ENCODE measurements at places on chromosomes 6 and 20.
A peak's percentile ranks its signal among the peaks of the same experiment; 100 is the strongest.

- no peak for DNase-seq
These were observed 951.1 kb upstream of the ADGRB3 start for GRCh38 chr6:67683960-67684359.

DNA sequence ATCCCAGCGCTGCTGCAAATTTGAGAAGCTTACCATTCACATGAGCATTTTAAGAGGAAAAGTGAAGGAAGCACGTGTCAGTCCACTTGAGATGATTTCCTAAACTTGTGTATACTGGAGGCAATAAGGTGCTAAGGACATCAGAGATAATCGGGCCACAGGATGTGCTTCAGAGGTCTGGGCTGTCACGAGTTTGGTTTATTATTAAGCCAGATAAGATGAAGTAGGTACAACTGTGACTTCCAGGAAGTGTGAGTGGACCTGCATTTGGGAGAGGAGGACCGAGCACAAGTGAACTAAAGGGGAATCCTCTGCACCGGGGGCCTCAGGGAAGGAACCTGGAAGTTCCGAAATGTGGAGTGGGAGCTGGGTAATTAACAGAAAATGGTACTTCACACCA lies 1.4 kb downstream of the SAMD5 start:
- no peak for DNase-seq

DNA sequence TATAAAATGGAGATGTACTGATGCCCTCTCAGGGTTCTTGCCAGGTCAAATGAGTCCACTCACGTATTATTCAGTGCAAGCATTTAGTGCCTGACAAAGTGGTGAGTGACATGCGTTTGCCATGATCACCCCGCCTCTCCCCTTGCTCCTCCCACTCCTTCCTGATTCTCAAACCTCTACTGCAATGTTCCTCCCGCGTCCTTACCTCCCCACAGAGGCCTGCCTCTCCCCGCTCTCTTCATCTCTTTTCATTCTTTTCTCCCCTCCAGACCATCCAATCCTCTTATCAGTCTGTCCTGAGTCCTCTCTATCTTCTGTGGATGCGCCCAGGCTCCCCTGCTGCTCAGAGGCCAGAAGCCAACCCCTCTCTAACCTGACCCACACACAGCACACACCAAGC lies 40.7 kb downstream of the KCNK5 start:
- no peak for DNase-seq

DNA sequence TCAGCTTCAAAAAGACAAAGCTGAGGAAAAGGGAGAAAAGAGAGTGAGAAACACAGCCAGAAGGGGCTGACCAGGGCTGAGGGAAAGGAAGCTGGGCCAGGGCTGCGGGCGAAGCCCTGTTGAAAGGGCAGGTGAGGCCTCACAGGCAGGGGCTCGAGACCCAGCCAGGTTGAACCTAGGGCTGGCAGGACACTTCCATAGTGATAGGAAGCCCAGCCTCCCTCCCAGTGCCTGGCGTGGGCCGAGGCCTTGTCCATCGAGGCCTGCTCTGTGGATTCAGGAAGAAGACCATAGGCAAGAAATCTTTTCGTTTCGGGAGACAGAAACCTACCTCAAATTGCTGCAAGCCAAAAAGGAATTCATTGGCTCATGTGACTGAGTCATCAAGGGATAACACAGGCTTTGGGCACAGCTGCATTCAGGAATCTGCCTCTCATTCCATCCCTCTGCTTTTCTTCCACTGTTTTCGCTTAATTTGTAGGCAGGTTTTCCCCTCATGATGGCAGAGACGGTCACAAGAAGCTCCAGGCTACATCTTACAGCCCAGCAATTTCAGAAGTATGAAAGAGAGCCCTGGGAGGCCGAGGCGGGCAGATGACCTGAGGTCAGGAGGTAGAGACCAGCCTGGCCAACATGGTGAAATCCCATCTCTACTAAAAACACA lies 311.1 kb upstream of the SULF2 start:
- no peak for DNase-seq

- no peak for DNase-seq
These were observed 65.0 kb upstream of the SLC2A12 start for GRCh38 chr6:134117409-134117808.

- peak; percentile 7 for DNase-seq
These were observed 96.1 kb downstream of the NUS1 start for GRCh38 chr6:117771403-117771802.

DNA sequence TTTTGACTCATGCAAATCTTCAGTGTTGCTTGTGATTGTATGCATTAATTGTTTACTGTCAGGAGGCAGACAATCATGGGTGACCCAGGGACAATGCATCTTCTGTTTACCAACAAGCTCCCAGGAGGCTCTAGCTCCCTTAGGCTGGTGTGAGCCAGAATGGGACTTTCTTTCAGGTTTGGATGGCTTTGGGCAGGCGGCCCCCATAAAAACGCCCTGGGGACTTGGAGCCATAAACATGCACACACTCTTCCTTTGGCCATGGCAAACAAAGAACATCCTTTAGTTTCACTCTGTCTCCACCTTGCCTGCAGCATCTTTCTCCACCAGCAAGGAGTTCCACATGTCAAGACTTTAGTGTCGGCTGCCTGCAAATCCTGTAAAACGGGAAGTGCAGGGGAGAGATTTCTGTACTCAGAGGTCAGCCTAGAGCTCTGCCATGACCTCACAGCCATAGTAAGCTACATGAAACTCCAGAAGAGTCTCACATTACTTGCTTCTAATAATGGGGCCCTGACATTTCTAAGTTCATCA lies 127.6 kb downstream of the MAP3K7 start:
- DNase-seq: no peak

GRCh38 chr20:57622201-57622570 lies 2.0 kb upstream of the ZBP1 start:
- DNase-seq: no peak

GRCh38 chr6:106830930-106831329 lies 143.6 kb downstream of the CD24 start:
- no peak for DNase-seq

GRCh38 chr6:158850807-158851115 lies 31.6 kb upstream of the EZR start:
- DNase-seq: no peak

- DNase-seq: no peak
These were observed 255.4 kb downstream of the TSHZ2 start for GRCh38 chr20:53227523-53227922.

GRCh38 chr20:44800391-44801046 lies 9.8 kb downstream of the RIMS4 start:
- no peak for DNase-seq

DNA sequence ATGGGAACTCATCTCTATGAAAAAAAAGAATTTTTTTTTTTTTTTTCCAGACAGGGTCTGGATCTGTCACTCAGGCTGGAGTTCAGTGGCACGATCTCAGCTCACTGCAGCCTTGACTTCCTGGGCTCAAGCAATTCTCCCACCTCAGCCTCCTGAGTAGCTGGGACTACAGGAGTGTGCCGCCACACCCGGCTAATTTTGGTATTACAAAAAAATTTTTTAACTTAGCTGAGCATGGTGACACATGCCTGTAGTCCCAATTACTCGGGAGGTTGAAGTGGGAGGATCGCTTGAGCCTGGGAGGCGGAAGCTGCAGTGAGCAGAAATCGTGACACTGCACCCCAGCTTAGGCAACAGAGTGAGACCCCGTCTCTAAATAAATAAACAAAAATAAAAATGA lies 7.5 kb downstream of the DEF6 start:
- DNase-seq: no peak

DNA sequence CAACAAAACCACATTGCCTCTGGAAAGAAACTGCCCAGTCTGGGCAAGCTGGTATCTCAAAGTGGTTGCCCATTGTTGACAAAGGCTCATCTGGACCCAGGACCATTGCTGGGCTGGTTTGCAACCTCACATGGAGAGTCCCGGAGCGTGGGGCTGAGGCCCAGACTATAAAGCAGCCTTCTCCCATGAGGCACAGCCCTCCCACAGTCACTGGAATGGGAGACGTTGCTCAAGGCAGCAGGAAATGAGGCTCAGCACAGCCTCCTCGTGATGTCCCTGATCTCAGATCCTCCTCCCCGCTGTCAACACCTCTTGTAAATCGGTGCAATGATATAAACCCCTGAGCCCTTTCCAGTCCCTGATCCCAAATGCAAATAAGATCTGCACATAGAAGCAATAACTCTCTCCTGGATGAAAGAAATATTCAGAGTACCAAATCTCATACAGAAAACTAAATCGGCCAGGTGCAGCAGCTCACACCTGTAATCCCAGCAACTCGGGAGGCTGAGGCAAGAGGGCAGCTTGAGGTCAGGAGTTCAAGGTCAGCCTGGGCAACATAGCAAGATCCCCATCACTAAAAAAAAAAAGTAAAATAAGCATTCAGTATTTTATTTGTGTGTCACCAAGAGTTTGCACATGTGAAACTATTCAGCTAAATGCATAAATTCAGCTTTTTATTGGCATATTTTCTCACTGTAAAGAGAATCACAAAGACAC lies 103.0 kb upstream of the RREB1 start:
- no peak for DNase-seq

DNA sequence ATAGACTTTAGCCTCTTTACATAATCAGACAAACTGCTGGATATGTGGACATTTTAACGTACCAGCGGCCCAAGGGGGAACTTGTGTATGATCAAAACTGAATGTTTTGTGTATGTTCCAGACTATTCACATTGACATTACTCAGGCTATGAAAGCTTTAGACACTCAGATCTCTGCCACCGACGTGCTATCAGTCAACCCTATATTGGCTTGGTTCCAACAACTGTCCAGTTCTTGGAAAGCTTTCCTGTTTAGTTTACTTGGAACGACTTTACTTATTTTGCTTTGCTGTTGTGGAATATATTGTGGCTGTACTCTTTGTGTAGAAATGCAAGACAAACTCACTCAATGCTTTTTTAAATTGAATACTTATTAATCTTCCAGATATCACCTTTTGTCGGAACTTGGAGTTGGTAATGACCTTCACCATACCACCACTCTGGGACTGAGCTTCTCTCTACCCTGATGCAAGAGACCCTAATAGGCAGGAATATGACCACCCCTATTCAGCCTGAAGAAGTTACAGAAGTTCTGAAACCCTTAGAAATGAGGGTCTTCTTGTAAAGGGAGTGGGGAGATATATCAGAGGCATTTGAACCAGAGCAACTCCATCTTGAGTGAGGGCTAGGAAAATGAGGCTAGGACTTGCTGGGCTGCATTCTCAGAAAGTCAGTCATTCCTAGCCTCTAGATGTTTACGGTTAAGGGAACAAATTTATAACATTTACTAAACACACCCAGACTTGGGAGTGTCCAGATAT lies 49.0 kb upstream of the PAX1 start:
- DNase-seq: no peak

GRCh38 chr6:135851442-135852271 lies at the start of gene PDE7B:
Gene PDE7B, plus strand, starts transcription at chr6:135851701.
- DNase-seq: peak; percentile 14

GRCh38 chr20:38181971-38182370 lies 16.9 kb upstream of the TGM2 start:
- no peak for DNase-seq

- DNase-seq: no peak
These were observed 76.8 kb downstream of the PRDM1 start for GRCh38 chr6:106162921-106163320.

DNA sequence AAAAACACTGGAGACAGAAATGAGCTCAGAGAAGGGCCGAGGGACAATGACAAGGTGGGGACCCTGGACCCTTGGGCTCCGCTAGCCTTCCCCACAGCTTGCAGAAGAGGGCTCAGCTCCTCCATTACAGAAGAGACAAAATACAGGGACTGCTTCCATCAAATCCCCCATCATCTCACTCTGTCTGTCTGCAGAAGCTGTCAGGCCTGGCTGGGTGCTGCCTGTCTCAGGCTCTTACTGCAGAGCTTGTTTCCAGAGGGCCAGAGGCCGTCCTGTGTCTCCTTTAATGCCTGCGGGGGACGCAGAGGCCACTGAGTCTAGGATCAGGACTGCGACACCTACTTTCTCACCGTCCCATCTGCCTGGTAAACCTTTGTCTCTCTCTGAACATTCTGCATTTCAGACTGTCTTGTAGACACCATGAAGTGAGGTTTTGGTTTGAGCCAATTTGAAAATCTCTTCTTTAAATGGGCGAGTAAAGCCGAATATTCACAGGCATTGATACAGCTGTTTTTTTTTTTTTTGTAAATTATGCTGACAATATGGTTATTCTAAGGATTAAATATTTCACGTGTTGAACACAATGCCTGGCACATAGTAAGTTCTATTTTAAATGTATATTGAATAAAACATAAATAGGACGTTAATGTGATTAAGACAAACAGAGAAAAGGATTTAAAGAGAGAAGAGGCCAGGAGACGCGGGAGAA lies 28.3 kb downstream of the RNASET2 start:
- no peak for DNase-seq

DNA sequence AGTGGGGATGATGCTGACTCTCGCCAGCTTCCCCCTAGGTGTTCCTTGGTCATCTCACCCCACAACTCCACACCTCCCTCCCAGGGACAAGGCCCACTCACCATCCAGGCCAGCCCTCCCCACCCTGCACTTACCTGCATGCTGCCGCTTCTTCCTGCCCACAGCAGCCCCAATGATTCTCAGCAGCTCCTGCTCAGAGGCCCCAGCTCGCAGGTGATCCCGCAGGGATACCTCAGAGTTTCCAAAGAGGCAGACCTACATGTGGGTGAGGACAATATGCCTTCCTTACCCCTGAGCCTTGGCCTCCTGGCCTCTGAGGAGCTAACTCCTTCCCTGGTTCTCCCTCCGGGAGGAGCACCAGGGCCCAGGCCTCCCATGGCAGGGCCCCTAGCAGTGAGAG lies 24.6 kb downstream of the MOCS1 start:
- DNase-seq: no peak

- no peak for DNase-seq
These were observed 1.2 kb downstream of the SLC17A3 start for GRCh38 chr6:25872814-25873213.

DNA sequence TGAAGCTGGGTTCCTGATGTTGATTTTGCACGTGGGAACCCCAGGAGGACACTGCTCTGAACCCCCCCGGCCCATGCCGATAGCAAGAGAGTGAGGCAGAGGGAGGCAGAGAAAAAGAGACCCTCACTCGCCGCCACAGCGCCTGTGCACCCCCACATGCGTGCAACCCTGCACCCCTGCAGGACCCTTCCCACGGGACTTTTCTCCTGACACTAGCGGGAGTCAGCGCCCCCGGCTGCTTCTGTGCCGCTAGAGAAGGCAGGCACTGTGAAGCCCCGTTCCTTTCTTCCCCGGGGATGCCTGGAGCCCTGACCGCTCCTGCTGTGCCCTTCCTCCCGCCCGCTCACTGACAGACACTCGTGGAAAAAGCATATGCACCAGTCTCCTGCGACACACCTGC lies 67.4 kb downstream of the GMPR start:
- no peak for DNase-seq

GRCh38 chr20:23341073-23341472 lies 9.5 kb upstream of the NXT1 start:
- DNase-seq: no peak

- DNase-seq: no peak
These were observed 113.1 kb downstream of the TIAM2 start for GRCh38 chr6:155108070-155108820.

Data from GM19239 (cell line).